Daoy (cell line): ENCODE measurements at places on chromosomes 1 and 21. TPM values are rescaled to one million over a fixed set of nuclear protein-coding genes. Genes with fewer than 3 reads are reported as not detected.
A peak's percentile ranks its signal among the peaks of the same experiment; 100 is the strongest.

C1orf87 gene
- not detected in 2 replicates for total RNA-seq

TLCD4 gene
- 5.7 and 7.6 TPM in 2 replicates for total RNA-seq

ADAMTS1 gene
- total RNA-seq, result 33.1 and 35.2 TPM in 2 replicates

HPDL gene
- not detected in 2 replicates for total RNA-seq

DNA sequence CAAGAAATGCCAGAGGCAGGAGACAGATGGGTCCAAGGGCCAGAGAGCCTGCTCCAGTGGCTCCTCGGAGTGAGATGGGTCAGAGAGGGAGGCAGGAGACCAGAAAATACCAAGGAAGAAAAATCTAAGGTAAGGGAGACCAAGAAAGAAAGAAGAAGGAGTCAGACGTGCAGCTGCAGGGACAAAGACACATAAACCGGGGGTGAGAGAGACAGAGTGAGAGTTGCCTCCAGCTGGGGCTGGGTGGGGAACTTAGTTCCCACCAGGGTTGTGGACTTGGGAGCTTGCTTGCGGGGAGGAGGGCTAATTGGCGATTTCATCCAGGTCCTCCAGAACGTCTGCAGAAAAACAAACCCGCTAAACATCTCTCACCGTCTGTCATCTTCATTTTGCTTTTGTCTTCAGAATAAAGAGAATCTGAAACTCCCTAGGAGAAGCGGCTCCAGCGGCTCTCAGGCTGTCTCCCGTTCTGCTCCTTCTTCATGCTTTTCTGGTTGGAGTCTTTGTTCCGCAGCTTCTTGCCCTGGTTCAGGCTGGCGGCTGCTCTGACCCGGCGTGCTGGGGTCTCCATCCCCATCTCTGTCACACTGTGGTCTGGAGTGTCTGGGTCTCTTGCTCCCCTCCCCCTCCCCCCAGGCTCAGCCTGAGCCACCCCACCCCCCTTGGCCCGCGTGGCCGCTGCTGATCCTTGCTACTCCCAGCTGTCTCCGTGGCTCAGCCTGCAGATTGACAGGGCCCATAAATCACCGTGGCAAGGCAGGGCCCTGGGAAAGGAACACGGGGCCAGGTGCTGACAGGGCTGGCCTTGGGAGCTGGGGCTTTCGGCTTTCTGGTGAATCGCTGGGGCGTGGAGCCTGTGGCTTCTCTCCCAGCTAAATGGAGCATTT lies 66.6 kb downstream of the UBIAD1 start:
- no peak for DNase-seq

- DNase-seq, result no peak
Measured at GRCh38 chr1:222210776-222211175, 337.1 kb downstream of the HHIPL2 start.

- DNase-seq, result peak; percentile 62
Measured at GRCh38 chr1:165444897-165445370, at the start of gene RXRG. RXRG (minus strand) TSS chr1:165445126; CDS start chr1:165444893, 233 bp downstream.

- DNase-seq, result no peak
Measured at GRCh38 chr21:28445141-28445830, 547.4 kb downstream of the LTN1 start.

DNA sequence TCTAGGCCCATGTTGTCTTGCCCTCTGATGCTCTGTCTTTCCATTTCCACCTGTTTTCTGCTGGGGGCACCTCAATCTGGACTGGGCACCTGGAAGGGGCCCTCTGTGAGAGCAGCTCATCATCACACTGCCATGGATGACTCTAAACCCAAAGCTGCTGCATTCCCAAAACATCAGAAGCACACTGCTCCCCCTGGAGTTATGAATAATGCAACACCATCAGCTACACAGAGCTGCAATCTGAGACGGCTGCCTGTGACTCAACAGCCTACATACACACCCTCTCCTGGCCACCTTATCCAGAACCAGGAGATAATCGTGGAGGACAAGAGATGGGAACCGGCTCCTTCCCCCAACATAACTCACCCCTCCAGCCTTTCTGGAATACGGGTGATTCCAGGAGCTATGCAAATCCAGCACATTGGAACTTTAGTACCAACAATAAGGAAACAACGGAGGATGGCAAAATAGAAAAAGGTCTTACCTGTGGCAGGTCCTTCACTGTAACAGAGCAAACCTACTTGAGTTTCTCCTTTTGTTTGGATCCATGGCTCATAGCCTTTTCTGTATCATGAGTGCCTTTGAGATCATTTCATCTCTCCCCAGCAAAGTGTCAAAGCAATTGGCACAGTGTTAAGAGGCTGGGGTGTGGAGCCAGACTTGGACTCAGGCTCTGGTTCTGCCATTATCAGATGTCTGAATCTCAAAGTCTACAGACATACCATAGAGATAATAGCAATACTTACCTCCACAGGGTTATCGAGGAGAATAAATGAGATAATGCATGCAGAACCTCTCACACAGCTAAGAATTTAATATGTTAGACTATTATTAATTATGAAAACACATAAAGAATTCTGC lies 29.3 kb downstream of the AK2 start:
- peak; percentile 87 for DNase-seq

DNA sequence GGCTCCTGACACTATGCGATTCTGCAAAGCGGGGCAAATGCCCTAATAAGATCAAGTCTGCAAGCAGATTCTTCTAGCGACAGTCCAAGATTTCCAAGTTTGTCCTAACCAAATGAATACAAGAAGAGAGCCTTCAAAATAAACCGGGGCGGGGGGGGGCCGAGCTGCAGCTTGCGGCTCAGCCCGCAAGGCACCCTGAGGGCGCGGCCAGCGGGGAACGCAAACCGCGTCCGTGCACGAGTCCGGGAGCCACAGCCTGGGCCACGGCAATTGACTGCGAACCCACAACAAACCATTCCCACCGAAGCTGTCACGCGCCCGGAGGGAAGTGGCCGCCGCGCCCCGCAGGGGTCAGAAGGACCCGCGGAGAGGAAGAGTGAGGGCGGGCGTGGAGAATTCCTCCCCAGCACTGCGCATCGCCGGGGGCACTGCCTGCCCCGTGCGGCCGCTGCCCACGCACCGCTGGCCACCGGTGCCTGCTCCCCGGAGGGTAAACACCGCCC lies 687 bp downstream of the TGFBR3 start:
- peak; percentile 32 for DNase-seq

GRCh38 chr1:52436817-52437216 lies 32.4 kb downstream of the PRPF38A start:
- no peak for DNase-seq

GRCh38 chr1:205729945-205730610 lies 19.9 kb downstream of the NUCKS1 start:
- no peak for DNase-seq

DNA sequence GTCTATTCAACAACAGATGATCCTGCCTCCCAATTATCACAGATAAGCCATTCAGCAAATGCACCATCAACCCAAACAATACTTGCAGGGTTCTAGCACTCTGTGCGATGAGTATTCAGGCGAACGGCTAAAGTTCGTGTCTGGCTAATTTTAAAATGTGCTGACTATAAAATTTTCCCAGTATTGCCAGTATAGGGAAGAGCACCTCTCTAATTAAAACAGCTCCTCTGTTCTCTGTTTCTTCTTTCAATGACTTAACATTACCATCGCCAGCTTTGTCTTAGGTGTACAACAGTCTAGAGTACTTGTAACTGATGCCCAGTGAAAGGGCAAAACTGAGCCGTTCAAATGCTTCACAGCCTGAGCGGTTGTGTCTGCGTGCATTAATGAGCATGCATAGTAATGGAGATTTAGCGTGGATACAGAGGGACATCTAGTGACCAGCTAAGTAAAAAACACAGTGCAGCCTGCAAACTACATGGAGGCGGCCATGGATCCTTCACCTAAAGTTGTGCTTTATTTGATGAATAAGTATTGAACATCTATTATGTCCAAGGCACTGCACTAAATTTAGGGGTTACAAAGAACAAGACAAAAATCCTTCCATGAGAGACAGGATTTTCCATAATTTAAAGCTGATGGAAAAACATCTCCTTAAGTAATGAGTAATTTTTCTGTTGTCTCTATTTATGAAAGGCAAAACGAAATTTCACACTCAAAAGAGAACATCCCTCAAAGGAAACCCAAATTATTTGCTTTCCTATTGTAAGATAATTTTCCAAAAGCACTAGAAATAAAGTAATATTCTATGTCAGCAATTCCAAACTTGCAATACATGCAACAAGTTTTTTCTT lies 120.0 kb downstream of the SETD4 start:
- peak; percentile 78 for DNase-seq

- DNase-seq, result no peak
Measured at GRCh38 chr1:111848852-111849545, 93.3 kb downstream of the DDX20 start.

DNA sequence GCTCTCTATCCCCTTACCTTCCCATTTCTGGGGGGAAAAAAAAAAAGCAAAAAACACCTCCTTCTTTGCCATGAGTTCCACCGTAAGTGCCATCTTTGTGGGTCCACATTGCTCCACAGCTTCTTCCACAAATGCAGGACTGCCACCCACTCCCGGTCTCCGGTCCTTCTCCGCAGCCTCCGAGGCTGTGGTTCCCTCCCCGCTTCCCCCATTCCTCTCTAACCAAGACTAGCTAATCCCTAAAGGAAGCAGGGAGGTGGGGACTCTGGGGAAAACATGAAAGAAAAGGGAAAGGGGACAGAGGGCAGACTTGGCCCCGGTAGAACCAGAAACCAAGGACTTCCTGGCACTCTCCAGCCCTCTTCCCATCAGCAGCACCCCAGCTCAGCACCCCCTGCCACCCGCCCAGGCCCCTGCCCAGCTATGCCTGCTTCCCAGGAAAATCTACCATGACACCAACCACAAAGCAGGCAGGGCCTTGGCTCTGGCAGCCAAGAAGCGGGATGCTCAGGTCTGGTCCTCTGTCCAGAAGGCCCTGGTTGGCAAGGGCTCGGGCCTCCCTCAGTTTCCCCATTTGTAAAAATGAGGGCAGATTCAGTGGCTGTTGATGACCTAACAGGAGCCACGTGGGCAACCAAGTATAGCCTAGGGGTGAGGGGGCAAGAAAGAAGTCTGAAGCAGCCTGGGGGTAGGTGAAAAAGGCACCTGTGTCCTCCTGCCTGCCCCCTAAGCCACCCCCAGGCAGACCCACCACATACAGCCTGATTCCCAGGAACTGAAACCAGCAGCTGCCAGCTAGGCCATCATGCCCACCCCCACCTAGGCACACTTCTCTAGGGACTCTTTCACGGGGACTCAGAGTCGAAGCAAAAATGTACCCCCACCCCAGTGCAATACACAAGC lies 2.5 kb downstream of the EPHA2 start:
- no peak for DNase-seq

- no peak for DNase-seq
Measured at GRCh38 chr1:87905651-87906050, 577.0 kb downstream of the LMO4 start.

DNA sequence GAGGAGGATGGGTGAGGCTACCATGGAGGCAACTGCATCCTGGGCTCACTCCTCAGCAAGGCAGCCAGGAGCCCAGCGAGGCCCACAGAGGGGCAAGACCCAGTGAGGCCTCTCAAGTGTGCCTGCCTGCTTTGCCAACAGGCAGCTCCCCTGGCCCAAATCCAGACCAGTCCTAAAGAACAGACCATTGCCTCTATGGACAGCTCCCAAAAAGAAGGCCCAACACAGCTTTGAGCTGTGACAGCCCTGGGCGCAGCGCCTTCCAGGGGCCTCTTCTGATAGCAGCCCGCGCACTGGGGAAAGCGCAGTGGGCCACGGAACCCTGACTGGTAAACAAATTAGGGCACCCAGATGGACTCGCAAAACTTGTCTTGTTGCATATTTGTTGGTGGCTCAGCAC lies 25.5 kb downstream of the C1orf198 start:
- DNase-seq, result no peak

DNA sequence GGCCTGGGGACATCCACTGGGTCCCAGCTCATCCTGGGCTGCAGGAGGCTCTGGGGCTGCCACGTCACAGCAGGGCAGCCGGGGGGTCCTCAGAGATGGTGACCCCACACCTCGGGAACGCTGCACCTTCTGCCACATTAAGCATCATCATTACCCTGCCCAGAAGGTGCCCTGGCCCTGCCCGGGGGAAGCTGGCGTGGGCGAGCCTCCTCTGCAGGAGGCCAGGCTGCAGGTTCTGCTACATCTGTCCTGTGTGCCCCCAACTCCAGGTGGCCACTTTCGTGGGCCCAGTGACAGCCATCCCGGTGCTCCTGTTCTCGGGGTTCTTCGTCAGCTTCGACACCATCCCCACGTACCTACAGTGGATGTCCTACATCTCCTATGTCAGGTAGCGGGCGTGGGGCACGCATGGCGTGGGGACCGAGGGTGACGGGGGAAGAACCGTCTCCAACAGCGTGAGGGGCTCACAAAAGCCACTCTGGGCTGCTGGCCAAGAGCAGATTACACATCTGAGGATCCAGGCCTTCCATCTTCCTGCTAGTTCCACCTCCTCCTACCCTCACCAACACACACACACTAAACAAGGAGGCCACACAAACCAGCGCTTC lies 20.8 kb downstream of the TFF3 start:
- no peak for DNase-seq

DNA sequence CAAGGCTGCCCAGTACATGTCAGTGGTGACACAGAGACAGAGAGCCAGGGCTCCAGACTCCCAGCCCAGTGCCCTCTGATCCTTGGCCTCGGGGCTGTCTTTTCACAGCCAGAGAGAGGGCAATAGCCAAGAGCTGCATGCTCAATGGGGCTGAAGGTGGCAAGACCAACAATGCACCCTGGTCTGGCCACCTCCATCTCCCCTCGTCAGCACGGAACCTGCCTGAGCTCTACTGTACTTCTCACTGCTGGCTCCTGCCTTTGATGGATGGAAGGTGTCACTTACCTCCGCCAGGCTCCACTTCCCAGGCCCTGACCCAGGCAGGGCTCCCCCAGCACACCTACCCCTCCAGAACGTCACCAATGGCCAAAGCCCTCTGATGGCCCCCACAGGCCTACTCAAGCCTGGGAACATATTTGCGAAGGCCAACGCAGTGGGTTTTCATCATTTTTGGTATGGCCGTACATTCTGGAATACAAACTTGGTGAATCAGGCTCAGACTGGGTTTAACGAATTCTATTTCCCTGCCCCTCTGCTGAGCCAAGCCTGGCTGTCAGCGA lies 88.1 kb downstream of the DMRTB1 start:
- no peak for DNase-seq

- peak; percentile 69 for DNase-seq
Measured at GRCh38 chr1:7478809-7479499, 292.1 kb upstream of the VAMP3 start.

GRCh38 chr1:200366577-200367253 lies 43.1 kb downstream of the ZNF281 start:
- no peak for DNase-seq
